ENCODE measurements at places on chromosomes 1 and 21.

DNA sequence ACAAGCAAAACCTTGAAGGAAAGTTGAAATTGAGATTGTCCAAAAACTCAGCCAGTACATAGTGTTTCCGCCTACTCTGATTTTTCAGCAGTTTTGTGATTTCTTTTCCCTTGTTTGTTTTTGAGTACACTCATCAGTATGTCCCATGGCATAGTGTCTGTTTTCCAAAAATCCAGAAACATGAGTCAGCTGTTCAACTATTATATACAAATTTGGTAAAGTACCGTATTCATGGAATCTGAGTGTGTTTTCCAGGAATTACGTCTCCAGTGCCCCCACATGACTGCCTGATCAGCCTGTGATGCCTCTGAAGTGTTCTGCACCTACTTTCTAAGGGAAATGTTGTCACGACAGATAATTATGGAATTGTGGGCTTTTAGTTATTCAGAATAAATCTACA is 186.8 kb downstream of the LTN1 start:
- no peak for DNase-seq

- no peak for DNase-seq
These were observed 791 bp upstream of the PIK3R3 start for GRCh38 chr1:46133181-46133658.

GRCh38 chr1:194846488-194846887 is 1660.1 kb upstream of the B3GALT2 start:
- DNase-seq, result no peak

GRCh38 chr1:16175610-16176553 is 20.0 kb upstream of the EPHA2 start:
- DNase-seq, result peak; percentile 71

DNA sequence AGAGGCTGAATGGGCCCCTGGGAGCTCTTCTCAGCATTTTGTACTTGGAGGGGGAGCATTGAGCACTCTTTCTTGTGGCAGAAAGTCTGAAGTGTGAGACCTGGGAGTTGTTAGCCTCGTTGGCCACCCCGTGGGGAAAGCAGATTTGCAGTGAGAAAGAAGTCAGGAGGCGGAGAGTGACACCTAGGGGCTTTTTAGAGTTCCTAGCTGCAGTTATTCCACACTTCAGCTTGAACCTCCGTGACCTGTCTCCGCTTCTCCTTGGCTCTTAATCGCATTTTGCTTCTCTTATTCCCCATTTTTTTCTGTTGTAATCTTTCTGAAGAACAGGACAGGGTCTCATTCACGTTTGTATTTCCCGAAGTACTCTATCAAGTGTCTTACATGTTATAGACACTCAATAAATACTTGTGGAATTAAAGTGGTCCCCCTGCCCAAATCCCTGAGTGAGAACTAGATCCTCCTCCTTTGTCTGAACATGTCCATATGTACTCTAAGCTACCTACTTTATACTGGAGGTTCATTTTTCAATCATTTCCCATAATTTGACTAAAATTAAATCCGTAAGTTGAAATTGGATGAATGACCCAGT is 14.5 kb upstream of the C1orf141 start:
- DNase-seq, result peak; percentile 77

DNA sequence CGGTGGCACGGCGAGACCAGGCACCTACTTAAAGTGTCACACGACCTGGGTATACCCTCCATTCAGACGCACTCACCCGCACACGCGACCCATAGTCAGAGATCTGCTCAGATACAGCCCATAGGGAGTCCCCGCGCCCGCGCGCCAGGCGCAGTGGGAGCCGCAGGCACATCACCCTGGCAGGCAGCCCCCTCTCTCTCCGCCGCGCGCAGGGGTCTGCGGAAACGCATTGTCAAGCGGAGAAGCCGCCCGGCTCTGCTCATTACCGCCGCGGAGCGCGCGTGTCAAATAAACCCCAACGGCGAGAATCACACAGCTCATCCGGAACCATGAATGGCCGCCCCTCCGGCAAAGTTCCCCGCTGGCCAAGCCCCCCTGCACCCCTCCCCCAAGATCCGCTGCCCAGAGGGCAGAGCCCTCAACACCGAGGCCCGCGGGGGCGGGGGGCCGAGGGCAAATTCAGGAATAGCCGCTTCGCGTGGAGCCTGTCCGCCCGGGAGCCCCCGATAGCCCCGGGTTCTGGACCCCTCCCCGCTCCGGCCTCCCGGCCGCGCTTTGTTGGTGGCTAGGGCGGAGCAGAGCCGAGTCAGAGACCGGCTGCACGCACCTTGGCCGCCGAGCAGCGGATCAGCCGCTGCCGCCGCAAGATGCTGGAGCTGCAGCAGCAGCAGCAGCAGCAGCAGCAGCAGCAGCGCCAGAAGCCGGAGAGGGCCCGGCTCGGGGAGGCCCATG is 522 bp downstream of the LRP8 start:
- DNase-seq, result no peak

DNA sequence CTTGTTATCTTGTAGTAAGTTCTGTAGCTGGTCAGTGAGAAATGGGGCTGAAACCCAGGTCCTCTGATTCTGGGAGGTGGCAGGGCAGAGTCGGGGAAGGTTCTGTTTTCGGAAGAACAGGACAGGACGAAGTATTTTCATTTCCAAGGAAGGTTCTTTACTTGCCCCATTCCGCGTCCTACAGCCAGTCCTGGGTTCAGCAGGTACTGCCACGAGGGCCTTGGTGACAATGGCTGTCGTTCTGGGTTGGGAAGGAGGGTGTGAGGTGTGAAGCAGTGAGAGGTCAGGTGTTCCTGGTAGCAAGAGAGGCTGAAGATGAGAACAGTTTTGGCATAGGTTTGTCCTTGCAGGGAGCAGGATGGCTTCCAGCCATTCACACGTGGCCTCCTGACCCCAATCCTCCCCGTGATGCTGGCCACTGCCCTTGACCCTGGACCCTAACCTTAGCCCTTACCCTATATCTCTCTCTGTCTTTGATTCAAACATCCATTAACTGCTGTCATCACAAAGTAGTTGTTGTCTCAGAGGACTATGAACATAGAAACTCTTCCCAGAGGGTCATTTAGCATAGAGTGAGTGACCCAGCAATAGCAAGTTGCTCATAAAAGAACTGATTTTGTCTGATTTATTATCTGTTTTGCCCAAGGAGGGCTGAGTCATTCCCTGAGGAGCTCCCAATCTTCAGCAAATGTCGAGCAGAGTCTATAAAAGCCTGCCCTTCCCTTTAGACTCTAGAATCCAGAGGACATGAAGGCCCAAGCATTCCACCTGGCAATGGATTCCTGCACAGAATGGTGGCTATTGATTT is 25.0 kb downstream of the VASH2 start:
- DNase-seq, result no peak

- DNase-seq, result no peak
These were observed 17.8 kb upstream of the EPHA2 start for GRCh38 chr1:16173447-16174260.

- no peak for DNase-seq
These were observed 137.0 kb downstream of the DENND1B start for GRCh38 chr1:197638316-197638715.

GRCh38 chr1:18819986-18820790 is 39.3 kb downstream of the TAS1R2 start:
- DNase-seq, result no peak

DNA sequence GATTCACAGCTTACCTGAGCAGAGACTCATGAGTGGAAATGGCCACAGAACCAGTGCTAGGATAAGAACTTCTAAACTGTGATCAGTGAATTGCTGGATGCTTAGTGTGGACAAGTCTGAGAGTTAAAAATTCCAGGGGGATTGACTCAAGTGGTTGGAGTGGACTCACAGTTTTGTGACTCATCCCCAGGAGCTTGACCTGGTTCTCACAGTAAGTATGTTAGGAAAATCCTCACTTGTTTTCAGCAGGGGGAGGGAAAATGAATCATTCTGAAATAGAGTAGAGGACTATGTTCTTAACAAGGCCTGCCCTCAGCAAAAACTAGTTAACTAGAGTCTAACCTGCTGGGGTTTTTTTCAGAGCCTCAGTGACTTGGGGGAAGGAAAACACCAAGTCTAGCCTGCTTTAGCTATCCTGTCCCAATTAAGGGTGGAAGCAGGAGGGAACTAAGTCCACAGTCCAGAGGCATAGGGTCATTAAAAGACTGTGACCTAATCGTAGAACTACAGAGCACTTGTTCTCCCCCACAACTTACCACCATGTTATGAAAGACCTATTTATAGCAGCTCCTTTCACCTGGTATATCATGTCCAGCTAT is 6.1 kb upstream of the CDC73 start:
- DNase-seq, result no peak

DNA sequence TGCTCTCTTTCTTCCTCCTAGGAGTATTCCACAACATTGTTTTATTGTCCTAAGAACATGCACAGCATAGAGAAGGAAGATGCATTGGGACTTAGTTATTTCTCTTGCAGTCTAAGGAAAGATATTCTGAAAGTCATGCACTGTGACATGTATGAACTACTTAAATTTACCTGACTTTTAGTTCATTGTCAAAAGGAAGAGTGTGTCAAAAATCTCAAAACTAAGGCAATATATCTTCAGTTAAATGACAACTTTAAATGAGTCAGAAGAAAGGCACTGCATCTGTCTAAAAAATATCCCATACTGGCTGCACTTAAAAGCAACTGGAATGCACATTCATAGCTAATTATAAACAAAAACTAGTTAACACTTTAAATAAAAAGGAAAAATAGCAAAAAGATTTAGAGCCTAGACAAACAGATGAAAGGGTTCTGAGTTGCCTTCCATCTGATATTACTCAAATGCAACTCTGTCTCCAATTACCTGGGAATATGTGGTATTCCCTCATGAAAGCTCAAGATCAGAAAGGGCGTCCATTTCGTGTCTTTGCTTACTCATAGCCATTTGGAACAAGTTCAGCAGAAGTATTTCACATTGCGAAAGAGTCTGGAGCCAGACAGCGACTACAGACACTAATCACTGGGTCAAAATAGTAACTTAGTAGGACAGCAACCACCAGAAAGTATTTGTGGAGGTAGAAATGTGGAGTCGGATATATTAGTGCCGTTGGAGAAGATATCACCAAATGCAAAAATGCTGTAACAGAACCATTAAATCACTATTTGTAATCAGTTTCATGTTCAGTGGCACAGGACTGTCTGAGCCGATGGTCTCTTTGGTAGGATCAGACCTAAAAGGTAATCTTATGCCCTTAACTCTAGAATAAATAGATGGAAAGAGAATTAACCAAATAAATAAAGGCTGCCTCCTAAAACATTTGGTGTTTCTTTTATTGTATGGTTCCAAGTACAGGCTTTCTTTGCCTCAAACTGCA is 225.7 kb downstream of the GREM2 start:
- DNase-seq, result no peak

- DNase-seq, result no peak
These were observed 66.6 kb downstream of the UBIAD1 start for GRCh38 chr1:11339346-11340232.

GRCh38 chr1:59063501-59063900 is 233.4 kb upstream of the FGGY start:
- no peak for DNase-seq

GRCh38 chr1:45723248-45723930 is 27.1 kb downstream of the IPP start:
- DNase-seq, result no peak

GRCh38 chr21:37562920-37563640 is 196.5 kb downstream of the DYRK1A start:
- DNase-seq, result no peak

DNA sequence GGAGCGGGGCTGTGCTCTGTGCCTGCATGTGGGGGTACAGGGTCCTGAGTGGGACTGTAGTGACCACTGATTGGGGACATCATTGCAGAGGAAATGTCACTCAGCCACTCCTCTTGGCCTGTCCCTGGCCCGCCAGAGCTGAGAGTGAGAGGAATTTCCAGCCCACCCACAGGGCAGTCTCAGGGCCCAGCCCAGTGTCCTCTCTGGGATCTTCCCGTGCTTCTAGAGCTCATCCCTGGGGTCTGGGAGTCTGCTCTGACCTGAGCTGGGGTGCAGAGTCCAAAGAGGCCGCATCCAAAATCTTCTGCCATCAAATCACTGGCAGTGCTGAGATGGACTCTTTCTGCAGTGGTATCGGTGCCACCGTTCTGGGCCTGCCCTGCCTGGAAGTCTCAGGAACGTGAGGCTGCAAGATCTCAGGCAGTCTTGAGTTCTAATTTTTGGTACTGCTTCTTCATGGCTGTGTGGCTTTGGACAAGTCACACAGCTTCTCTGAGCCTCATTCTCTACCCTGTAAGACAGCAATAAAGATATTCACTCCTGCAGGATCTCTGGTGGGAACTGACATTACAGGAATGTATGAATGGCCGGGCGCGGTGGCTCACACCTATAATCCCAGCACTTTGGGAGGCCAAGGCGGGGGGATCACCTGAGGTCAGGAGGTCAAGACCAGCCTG is 100.8 kb upstream of the TARDBP start:
- no peak for DNase-seq

DNA sequence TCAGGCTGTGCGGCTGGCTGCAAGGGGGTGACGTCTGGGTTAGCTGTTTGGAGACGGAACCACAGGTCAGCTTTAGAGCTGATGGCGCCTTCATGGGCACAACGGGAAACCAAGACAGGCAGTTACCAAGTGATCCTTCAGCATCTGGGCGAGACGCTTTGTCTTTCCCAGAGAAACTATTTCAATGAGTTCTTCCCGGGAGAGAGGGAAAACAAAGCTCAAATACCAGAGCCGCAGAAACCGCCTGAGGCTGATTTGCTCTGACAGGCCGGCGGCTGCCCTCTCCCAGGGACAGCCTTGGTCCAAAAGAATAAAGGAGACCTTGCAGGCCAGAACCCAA is 76.5 kb downstream of the CD58 start:
- DNase-seq, result no peak

GRCh38 chr1:65985393-65986066 is 192.8 kb downstream of the PDE4B start:
- peak; percentile 58 for DNase-seq

- no peak for DNase-seq
These were observed 17.2 kb upstream of the CXADR start for GRCh38 chr21:17495680-17496079.
